ENCODE measurements at places on chromosomes 5 and 9.
A peak's percentile ranks its signal among the peaks of the same experiment; 100 is the strongest.

GRCh38 chr9:135536216-135536615 is 9.7 kb upstream of the OBP2A start:
- DNase-seq, result peak; percentile 75

GRCh38 chr9:14987858-14988257 is 77.6 kb upstream of the FREM1 start:
- no peak for DNase-seq

GRCh38 chr9:135605238-135605781 is 34.0 kb downstream of the GLT6D1 start:
- DNase-seq, result no peak

GRCh38 chr5:2302169-2302568 is 419.4 kb upstream of the IRX4 start:
- DNase-seq, result no peak

DNA sequence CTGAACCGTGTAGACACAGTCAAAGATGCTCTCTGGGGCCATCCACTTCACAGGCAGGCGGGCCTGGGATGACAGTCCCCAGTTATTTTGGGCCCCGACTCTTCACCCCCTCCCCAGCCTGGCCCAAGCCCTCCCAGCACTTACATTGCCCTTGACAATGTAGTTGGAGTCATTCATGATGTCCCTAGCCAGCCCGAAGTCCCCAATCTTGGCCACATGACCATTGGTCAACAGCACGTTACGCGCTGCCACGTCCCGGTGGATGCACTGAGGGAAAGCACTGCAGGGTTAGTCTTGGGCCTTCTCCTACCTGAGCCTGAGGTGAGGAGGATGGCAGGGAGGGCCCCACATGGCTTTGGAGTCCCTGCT is 30.3 kb downstream of the CSF1R start:
- DNase-seq, result no peak

Data from fibroblast of upper back skin (primary cell).